ENCODE measurements at places on chromosomes 6 and 20.

DNA sequence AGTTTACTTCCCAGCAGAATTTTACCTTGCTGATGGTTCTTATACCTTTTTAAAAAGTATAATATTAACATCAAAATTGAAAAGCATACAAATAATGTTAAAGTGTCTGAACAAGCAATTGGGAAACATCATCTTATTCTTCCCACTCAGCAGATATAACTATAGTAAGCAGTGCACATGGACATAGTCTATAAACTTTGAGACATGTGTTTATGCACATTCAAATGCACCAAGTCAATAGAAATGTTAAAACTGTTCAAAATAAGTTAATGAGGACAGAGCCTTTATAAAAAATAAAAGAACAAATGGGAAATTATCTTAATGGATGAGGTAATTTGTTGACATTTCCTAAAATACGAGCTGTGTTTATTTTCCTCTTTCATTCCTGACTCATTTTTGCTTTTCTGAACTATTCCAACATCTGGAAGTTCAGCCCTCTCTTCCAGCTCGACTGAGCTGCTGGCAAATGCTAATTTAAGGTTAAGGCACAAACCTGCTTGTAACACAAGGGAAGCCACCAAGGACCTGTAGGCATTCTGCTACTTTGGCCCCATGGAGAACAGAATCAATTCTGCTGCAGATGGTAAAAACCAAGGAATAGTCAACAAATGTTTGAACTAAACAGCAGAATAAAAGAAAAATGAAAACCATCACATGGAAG lies 110.3 kb upstream of the MAP3K4 start:
- no peak for DNase-seq

DNA sequence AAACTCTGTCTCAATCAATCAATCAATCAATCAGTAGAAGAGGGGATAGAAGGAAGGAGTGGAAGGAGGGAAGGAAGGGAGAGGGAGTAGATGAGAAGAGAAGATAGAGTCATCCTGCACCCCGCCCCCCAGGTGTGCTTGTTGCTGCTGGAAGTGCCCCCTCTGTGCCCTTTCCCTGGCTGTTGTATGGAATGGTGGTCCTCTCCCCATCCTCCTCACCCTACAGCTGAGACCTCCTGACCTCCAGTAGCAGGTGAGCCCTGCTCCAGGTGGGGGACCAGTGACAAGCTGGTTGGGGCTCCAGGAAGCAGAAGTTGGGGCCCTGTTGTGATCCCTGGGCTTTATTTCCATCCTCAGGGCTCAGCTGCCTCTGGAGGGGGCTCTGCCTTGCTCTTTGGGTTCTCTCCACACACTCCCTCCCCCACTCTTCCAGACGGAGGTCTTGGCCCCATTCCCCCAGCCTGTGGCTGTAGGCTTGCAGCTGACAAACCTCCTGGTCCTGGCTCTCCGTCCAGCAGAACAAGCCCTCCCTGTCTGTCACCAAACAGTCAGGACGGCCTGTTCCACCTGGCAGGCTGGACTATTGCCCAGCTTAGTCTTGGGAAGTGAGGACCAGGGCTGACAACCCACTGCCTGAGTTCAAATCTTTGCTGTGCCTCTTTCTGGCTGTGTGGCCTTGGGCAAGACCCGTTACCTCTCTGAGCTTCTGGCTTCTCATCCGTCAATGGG lies 26.0 kb upstream of the SCRT2 start:
- no peak for DNase-seq

DNA sequence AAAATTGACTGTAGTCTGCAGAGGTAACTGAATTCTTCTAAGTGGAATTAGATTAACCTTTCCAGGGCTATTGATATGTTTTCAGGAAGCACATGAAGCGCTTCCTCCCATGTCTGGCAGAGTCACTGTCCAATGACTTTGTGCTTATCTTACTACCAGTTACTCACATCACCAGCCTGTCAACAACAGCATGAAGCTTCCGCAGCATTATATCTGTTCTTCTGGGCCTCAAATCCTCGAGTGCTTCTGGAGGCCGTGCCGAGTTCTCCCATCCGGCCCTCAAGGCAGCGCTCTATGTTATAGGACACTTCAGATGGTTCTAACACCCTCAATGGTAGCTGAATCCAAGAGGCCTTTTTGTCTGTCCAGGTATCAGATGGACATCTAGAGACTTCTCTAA lies 33.2 kb downstream of the PSMG4 start:
- no peak for DNase-seq

- peak; percentile 41 for DNase-seq
Measured at GRCh38 chr6:76861403-76861802, 601.9 kb downstream of the HTR1B start.

DNA sequence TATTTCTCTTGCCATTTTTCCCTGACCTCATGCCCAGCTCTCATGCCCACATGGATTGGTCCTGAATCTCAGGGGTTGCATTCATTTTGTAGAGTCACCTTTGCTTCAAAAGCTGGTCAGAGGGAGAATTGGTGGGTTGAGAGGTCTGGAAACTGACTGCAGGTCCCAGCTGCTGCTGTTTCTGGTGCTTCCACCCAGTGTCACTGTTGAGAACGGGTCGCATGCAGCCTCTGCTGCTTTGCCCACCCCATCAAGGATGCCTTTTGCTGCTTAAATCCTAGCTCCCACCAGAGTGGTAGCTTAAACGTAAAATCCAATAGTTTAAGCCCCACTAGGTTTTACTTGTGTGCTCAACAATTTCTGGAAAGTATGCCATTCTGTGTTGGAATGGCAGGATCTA lies 211.4 kb upstream of the TSHZ2 start:
- DNase-seq: no peak

DNA sequence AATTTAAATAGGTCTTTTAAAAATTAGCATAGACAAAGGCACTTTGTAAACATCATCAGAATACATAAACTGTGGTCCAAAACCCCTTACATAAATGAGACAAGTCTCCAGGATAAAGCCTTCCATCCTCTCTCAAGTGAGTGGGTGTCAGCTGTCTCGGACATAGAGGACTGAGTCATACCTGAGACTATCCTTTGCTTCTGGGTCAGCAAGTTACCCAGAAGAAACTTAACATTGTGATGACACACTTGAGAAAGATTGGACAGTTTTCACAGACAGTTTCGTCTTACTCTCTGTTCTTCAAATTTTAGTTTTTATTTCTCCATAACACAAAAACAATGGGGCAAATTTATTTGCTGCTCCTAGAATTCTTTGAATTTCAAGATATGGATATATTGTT lies 838.0 kb downstream of the DHX35 start:
- no peak for DNase-seq

DNA sequence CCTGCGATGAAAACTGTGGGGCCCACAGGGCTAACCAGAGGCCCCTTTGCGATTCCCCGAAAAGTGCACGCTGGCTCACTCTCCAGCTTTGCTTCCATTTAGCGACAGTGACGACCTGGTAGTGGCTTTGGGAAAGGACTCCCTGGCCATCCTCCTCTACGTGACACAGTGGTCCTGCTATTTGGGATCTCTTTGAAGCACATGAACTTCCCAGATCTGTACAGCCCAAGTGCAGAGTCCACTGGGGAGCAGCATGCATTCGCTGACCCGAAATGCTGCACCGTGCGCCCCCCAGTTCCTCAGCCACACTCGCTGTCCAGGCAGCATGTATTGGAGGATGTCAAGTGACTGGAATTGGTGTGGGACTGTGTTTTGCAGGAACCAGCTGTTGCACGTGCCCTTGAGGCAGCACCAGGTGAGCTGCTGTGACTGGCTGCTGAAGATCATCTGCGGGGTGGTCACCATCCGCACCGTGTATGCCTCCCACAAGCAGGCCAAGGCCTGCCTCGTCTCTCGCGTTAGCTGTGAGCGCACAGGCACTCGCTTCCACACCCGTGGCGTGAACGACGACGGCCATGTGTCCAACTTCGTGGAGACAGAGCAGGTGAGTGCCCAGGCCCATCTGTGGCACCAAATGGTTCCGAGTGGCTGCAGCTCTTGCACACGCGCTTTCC lies 51.6 kb downstream of the SYNJ2 start:
- DNase-seq: no peak

- DNase-seq: peak; percentile 18
Measured at GRCh38 chr6:28865401-28866204, 58.2 kb downstream of the TRIM27 start.

DNA sequence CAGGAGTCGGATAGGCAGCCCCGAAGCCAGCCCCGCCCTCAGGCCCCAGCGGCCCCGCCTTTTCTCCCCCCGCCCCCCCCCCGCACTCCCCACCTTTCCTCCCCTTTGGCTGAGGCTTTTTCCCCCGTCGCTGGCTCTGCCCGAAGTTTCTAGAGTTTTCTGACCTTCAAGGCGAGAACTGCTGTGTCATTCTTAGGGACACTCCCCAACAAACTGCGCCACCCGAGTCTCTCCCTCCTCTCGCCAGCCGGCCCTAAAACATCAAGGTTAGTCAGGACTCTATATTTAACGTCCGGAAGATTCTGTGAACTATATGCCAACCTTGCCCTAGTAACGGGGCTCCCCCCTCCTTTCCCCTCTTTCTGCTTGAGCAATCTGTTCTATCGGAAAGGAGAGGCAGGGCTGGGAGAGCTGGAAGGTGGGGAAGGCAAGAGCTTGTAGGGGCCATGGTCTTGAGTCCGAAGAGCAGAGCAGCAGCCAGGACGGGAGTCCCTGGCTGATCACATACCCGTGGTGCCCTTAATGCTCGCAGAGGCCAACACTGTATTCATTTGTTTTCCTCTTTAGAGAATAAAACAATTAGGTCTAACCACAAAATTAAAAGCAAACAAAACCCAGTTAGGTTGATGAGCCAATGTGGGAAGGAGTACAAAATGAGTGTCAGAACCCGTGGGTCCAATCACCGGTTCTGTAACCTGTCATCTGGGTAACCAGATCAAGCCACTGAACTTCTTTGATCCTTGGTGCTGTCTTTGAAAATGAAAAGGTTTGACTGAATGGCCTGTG lies 5.3 kb upstream of the HSPA1B start:
- DNase-seq: peak; percentile 81

- DNase-seq: no peak
Measured at GRCh38 chr20:61534346-61534745, 282.3 kb downstream of the CDH4 start.

DNA sequence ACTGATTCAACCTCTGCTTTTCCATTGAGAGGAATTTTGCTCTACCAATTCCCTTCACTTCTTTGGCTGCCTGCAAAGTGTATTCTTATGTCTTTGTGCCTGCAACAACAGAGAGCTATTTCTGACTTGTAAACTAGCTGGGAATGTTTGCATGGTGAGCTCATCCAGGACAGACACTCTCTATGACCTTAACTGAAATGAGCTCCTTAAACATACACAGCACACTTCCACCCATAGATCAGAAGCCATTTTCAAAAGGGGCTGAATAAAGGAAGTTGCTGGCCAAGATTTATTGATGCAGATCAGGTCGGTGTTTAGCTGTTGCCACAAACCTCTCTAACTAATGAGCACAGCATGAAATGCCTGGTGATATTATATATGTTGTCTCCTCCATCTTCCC lies 377.7 kb downstream of the BTBD9 start:
- DNase-seq: peak; percentile 65

- no peak for DNase-seq
Measured at GRCh38 chr6:47202644-47203205, 107.0 kb downstream of the TNFRSF21 start.

GRCh38 chr20:8152183-8152582 lies 20.1 kb downstream of the PLCB1 start:
- no peak for DNase-seq

DNA sequence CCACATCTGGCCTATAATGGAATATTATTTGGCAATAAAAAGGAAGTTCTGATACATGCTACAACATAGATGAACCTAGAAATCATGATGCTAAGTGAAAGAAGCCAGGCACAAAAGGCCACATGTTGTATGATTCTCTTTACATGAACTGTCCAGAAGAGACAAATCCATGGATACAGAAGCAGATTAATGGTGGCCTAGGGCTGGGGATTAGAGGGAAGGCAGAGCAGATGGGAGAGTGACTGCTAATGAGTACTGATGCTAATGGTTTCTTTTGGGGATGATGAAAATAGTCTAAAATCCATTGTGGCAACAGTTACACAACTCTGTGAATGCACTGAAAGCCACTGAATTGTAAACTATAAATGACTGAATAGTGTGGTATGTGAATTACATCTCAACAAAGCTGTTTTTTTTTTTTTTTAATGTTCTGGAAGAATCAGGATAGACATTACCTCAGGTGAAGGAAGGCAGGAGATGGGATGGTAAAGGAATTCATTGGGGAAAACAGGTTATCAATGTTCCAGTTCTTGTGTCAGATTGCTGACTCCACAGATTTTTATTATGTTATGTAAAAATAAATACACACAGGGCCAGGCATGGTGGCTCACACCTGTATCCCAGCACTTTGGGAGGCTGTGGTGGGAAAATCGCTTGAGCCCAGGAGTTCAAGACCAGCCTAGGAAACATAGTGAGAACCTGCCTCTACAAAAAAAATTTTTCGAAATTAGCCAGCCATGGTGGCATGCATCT lies 8.9 kb upstream of the SOX12 start:
- no peak for DNase-seq

GRCh38 chr6:14818422-14818884 lies 427.4 kb upstream of the JARID2 start:
- DNase-seq: no peak

DNA sequence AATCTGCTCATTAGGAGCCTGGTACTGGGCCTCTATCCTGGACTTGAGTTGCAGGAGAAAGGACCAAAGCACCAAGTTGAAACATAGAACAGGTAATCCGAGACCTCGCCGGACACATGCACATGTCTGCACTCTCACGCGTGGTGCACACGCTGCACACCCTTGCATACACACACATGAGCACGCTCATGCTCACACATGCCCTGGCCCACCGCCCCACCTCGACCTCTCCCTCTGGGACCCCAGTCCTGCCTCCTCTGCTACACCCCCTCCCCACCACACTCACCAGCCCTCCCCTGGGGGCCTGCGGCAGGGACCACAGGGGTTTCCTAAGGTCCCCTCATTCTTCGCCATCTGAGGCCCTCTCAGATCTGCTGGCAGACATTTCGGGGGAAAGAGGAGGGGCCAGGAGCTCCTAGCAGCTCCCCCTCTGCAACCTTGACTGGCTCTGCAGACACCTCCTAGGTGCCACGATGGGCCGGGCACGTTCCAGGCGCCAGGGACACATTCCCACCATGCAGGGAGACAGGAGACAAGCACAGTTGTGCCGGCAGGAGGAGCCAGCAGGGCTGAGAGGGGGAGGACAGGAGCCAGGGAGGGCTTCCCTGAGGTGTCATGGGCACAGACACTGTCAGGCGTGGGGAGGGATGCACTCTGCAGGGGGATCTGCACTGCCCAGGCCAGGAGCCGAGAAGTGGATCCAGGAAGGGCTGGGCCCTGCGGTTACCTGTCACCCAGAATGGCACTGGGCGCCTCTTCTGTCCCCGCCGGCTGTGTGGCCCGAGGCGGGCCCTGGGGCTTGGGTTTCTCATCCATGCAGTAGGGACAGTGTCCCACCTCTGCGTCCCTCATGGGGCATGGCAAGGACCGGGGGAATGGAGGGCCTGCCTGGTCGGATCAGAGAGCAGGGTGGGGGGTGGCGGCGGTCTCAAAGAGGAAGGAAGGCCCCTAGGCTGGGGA lies 25.6 kb upstream of the LSM14B start:
- no peak for DNase-seq

DNA sequence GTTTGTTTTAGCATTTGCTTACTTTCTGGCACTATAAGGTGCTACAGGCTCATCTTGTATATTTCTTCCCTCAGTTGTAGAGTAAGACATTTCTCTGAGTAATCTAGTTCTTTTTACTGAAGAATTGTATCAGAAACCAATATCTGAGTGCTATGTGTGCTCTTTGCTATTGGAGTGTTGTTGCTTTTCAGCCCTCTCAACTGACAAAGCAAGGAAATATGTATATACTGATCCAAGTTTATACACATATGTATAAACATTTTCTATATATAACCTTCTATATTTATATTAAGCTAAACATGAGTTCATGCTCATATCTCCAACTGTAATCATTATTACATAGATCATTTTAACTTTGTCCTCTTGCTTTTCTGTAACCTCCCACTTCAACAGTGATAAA lies 405.7 kb downstream of the RFPL4B start:
- no peak for DNase-seq
